ENCODE measurements at places on chromosomes 16 and 17.
A peak's percentile ranks its signal among the peaks of the same experiment; 100 is the strongest.

GRCh38 chr17:37107406-37108083, 158.8 kb downstream of the AATF start:
- no peak for DNase-seq

- no peak for DNase-seq
Measured at GRCh38 chr17:74512036-74512435, 19.2 kb downstream of the CD300LB start.

- DNase-seq: no peak
Measured at GRCh38 chr16:75535211-75535843, 581 bp downstream of the CHST5 start.

DNA sequence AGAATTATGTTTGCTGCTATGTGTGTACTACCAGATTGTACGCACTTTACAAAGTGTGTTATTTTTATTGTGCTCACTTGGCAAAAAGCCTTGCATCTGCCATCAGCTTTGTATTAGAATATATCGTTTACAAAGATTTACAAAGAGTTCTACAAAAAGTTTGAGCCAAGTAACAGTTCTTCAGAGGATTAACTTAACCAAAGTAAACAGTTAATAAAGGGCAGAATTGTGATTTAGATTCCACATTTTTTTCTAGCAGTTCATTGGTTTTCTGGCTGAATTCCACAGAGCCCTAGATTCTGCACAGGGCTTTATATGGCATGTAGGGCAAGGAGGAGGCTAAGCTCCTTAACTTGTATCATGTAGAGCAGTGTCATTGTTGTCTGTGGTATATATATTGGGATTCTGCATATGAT, 29.4 kb downstream of the UTP18 start:
- no peak for DNase-seq

GRCh38 chr17:68053231-68054013, 17.9 kb downstream of the KPNA2 start:
- DNase-seq: no peak

- no peak for DNase-seq
Measured at GRCh38 chr16:280991-281659, 734 bp downstream of the ARHGDIG start.

GRCh38 chr16:48152226-48152625, 3.6 kb downstream of the ABCC12 start:
- no peak for DNase-seq

GRCh38 chr16:58293449-58293848, 1.4 kb downstream of the PRSS54 start:
- no peak for DNase-seq

DNA sequence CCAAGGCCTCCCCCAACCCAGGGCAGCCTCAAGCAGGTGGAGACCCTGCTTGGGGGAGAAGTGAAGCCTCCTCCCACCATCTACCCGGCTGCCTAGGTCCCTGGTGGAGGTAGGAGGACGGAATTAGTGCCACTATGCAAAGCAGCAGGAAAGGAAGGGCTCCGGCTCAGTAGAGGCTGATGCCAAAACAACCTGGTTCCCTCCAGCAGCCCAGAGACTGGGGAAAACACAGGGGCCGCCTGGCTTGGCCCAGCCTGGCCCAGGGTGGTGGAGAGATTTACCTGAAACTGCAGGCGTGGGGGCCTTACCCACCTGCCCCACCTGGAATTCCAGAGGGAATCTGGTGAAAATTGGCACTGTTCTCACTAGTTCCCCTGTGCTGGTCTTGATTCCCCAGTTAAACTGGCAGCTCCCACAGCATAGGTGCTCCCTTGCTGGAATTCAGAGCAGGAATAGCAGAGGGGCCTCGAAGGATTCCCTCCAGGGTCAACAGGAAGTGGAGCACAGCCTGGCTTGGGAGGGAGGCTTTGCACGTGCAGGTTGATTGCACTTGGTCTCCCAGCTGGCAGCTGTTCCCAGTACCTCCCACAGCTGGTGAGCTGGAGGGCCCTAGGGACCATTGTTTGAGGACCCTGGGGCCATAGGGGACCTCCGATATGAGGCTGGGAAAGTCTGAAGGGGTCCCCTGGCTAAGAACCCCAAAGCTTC, 4.5 kb downstream of the CD79B start:
- no peak for DNase-seq

GRCh38 chr16:67654403-67654911, 5.6 kb downstream of the ACD start:
- DNase-seq: no peak

- no peak for DNase-seq
Measured at GRCh38 chr17:71985111-71986039, 135.4 kb upstream of the SOX9 start.

- no peak for DNase-seq
Measured at GRCh38 chr16:64617836-64618476, 503.9 kb downstream of the CDH11 start.

DNA sequence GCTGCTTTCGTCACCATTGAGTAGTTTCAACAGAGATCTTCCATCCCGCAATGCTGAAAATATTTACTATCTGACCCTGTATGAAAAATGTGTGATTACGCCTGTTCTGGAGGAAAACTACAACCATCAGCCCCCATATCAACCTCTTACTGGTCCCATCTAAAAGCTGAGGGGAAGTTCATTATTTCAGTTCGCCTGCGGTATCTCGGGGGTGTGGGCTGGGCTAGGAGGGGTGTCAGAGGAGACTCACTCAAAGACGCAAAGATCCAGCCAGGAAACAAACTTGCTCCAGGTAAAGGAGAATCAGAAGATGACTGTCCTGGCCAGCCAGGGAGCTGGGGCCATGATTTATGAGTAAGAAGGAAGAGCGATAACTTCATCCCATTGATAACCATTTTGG, 13.7 kb downstream of the CACNG1 start:
- no peak for DNase-seq

- DNase-seq: no peak
Measured at GRCh38 chr16:8286348-8286747, 304.0 kb downstream of the TMEM114 start.

DNA sequence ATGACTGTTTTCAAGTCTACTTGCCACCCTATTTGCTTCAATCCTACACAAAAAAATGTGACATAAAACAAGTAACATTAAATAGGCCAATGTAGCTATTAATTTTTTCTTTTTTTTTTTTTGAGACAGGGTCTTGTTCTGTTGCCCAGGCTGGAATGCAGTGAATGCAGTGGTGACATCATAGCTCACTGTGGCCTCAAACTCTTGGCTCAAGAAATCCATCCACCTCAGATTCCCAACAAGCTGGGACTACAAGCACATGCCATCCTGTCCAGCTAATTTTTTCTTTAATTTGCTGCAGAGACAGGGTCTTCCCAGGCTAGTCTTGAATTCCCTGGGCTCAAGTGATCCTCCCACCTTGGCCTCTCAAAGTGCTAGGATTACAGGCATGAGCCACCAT, 29.4 kb downstream of the ANKFY1 start:
- no peak for DNase-seq

GRCh38 chr16:20859699-20860098, 40.5 kb downstream of the DCUN1D3 start:
- no peak for DNase-seq

DNA sequence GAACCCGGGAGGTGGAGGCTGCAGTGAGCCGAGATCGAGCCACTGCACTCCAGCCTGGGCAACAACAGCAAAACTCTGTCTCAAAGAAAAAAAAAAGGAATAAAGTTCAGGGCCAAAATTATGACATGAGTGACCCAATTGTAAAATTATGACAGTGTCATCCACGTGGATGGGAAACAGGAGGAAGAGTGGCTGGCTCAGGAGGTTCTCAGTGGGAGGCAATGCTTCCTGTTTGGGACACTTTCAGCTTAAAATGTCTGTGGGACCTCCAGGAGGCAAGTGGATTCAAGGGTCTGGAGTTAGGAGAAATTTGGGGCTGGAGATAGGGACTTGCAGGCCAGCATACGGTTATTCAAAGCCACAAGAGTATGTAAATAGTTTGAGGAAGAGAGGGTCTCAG, 8.0 kb upstream of the STX4 start:
- DNase-seq: no peak

GRCh38 chr16:515175-515938, 12.2 kb upstream of the CAPN15 start:
- no peak for DNase-seq

- peak; percentile 26 for DNase-seq
Measured at GRCh38 chr17:28230011-28230410, 89.0 kb upstream of the TMEM97 start.

- no peak for DNase-seq
Measured at GRCh38 chr17:4411201-4411600, 22.5 kb upstream of the SPNS3 start.

DNA sequence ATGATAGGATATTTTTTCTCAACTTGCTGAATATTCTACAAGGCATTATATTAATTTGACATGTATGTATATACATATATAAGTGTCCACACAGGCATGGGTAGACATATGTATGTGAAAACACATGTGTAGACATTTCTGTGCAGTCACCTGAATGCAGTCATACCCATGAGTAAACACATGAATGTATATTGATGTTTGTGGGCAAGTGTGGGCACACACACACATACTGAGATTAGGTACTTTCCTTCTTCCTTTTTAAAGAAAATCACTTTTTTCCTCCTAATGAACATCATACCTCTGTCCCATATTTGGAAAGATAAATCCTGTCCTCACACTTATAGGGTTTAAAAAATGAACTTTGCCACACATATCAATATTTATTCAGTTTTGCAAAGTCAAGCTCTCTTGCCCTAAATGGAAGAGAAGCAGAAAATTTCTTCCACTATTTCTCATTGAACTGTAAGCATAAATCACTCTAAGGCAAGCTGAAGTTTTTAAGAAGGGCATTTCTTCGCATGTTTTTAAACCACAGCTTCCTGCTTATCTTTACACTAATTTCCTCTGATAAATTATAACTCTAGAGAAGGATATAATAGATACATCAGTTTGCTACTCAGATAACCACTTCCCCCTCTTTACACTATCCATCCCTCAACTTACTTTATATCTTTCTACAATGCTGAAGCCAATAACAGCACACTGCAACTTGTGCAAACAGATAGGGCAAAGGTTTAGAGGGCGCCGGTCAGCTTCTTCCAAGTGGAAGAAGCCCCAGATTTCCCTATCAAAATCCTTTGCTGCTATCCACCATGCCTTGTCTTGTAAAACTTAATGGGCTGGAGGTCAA, 49.6 kb upstream of the LRRC37A3 start:
- no peak for DNase-seq

DNA sequence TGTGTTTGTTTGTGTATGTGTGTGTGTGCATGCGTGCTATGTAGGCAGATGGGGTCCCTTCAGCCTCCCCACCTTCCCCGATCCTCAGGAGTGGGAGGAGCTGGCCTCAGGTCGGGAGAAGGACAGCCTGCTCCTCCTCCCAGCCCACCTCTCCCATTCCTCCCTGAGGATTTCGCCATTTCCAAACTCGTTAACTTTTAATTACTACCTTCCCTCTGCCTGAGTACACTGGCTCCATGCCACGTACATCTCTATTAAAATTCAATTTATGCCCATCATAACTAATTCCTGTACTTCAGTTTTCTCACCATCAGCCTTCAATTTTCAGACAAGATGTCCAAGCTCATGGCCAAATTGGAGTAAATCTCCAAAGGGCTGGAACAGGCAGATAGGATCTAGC, 148.6 kb downstream of the SDK2 start:
- DNase-seq: no peak

- DNase-seq: no peak
Measured at GRCh38 chr16:27425961-27426360, 24.0 kb downstream of the IL21R start.

DNA sequence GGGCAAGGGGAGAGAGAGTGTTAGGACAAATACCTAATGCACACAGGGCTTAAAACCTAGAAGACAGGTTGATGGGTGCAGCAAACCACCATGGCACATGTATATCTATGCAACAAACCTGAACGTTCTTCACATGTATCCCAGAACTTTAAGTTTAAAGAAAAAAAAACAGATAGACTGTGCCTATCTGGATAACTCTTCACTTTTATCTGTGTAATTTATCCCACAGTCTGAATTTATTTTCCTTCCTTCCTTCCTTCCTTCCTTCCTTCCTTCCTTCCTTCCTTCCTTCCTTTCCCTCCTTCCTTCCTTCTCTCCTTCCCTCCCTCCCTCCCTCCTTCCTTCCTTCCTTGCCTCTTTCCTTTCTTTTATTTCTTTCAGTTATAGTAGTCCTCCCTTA, 370.7 kb downstream of the CDH8 start:
- DNase-seq: no peak

GRCh38 chr16:88934066-88934667, 42.8 kb downstream of the CBFA2T3 start:
- no peak for DNase-seq

DNA sequence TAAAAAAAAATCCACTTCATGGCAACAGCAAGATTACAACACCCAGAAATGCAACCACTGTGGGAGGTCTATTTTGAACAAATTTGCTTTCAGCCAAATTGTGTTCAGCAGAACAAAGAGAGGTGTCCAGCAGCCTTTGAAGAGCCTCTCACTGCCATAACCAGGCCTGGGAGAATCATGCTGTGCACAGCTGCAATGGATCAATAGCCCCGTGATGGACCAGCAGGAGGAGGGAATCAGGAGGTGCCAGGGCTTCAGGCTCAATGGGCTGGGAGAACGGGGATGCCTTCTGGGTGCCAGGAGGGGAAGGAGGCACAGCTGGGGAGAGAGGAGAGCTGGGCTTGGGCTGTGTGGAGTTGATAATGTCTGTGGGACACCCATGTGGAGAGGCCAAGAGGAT, 366.2 kb upstream of the EEF2KMT start:
- no peak for DNase-seq

GRCh38 chr17:57808882-57809281, 41.0 kb downstream of the MRPS23 start:
- DNase-seq: no peak

DNA sequence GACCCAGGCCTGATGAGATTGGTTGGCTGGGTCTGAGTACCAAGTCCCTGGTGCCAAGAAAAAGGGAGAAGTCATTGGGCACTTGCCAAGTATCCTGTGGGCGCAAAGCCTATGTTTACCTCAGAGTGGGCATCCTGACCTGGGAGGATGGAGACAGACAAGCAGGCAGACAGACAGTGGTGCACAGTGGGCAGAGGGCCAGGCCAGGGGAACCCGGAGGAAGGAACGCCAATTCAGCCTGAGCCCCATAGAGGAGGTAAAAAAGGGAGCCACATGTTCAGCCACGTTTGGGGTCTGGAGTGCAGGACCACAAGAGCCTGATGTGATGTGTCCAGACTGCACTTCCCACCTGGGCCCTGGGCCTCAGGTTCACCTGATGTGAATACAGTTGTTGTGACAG, 5.4 kb downstream of the PHKG2 start:
- no peak for DNase-seq

- no peak for DNase-seq
Measured at GRCh38 chr17:82175201-82175600, 37.4 kb downstream of the CCDC57 start.

DNA sequence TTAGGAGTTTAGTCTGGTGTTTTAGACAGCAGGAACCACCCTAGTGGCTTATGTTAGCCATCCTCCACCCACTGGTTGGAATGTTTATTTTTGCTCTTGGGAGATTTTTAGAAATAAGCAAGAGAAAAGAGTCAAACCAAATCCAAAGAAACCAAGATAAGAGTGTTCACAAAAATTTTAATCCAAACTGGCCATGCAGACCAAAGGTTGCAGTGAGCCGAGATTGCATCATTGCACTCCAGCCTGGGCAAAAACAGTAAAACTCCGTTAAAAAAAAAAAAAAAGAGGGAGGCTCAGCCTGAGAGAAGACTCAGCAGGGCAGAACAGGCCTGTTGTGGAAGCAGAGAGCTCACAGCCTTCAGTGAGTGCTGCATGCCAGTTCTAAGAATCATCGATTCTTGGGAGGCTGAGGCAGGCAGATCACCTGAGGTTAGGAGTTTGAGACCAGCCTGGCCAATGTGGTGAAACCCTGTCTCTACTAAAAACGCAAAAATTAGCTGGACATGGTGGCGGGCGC, 12.2 kb upstream of the C16orf54 start:
- no peak for DNase-seq

GRCh38 chr17:5584383-5585286, at the start of gene NLRP1:
Gene NLRP1, minus strand, starts transcription at chr17:5584509. Its CDS starts 552 bp downstream, at chr17:5583957.
- peak; percentile 91 for DNase-seq
